T-helper 2 cell (primary cell): ENCODE measurements at places on chromosomes 13 and 19.

- no peak for DNase-seq
These were observed 437.0 kb downstream of the SUCLA2 start for GRCh38 chr13:47564041-47564440.

DNA sequence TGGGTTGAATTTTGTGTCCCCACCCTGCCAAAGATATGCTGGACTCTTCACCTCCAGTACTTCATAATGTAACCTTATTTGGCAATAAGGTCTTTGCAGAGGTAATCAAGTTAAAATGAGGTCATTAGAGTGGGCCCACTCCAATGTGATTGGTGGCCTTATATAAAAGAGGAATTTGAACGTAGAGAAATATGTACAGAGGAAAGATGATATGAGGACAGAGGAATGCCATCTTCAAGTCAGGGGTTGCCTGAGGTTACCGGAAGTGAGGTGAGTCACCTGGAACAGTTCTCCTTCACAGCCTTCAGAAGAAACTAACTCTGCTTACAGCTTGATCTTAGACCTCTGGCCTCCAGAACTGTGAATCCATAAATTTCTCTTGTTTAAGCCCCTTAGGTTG lies 69.9 kb downstream of the GPC5 start:
- no peak for DNase-seq

- DNase-seq = no peak
These were observed 951 bp upstream of the MTUS2 start for GRCh38 chr13:28819046-28819730.

- no peak for DNase-seq
These were observed 1084.4 kb upstream of the SPRY2 start for GRCh38 chr13:81425286-81425685.

GRCh38 chr13:75603038-75603437 lies 33.1 kb upstream of the LMO7 start:
- no peak for DNase-seq

- no peak for DNase-seq
These were observed 75.4 kb upstream of the STK24 start for GRCh38 chr13:98652276-98652675.

DNA sequence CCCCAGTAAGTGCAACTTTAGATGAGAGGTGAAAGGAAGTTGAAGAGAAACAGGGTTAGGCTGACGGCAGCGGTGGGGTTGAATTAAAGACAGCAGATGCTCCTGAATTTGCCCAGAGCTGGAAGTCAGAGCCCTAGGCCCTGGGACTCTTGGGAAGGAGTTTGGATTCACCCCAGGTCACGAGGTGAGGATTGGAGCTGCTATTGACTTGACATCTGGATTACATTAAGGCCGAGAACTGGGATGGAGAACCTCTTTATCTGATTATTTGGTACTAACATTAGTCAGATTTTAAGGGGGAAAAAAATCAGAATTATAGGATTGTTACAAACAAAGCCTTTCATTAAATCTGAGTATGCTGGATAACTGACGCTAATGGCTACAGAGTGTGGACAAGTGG lies 367.2 kb downstream of the ZNF536 start:
- DNase-seq = no peak

- no peak for DNase-seq
These were observed 19.1 kb downstream of the POP4 start for GRCh38 chr19:29625186-29625651.

DNA sequence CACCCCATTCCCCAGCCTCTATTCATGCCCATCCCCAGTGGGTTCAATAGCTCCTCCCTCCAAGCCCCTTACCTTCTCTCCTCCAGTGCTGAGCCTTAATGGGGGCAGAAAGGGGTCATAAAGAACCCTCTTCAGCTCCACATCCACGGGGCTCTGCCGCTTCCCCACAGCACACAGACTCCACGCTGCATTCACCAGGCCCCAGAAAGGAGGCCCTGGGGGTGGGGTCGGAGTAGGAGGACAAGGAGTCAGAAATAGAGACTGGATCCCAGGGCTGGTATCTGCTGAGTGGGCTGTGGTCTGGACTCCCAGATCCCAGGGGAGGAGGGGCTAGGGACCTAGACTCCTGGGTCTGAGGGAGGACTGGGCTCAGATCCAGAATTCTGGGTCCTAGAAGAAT lies 1.6 kb downstream of the CA11 start:
- no peak for DNase-seq

- DNase-seq = no peak
These were observed 65.0 kb downstream of the ARHGEF7 start for GRCh38 chr13:111179908-111180760.

DNA sequence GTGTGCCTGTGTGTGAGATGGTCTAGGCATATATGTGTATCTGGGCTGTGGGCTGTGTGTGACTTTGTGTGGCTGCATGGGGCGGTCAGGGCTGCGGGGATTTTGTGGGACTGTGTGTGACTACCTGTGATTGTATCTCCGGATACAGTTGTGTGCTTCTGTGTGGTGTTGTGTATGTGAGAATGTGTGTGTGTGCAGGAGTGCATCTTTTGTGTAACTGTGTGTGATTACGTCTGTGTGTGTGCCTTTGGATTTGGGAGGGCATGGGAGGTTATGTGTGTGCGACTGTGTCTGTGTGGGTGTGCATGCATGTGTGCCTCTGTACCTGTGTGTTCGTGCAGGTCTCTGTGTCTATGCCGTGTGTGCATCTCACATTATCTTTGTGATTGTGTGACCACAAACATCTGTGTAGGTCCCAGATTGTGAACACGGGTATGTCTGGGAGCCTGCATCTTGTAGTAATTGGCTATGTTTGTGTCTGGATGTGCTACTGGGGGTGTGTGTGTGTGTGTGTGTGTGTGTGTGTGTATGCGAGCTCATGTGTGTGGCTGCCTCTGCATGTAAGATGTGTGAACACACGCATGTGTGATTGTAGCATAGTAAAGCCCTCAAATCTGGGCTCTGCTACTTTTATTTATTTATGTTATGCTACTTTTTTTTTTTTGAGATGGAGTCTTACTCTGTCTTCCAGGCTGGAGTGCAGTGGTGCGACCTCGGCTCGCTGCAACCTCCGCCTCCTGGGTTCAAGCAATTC lies 7.6 kb downstream of the EHD2 start:
- no peak for DNase-seq

GRCh38 chr19:44570984-44571684 lies 41.7 kb upstream of the CEACAM20 start:
- DNase-seq = peak; percentile 9

- no peak for DNase-seq
These were observed 261.9 kb downstream of the KCNRG start for GRCh38 chr13:50277127-50277526.

DNA sequence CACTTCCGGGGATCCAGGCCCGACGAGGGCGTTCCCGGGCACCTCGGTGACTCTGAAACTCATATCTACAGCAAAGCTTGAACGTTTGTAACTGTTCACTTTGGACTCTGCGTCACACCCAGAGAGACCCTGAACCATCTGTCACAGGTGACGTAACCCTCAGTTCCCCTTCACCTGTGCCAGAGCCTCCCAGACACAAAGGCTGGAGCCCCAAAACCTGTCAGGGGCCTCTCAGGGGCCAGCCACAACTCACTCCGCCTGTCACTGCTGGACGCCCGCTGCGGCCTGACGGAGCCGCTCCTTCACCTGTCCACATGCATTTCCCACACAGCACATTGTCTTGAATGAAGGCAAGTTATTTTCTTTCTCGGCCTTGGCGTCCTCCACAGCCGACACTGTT lies 8.0 kb downstream of the RASA3 start:
- DNase-seq = no peak

- no peak for DNase-seq
These were observed 90.2 kb downstream of the KCTD12 start for GRCh38 chr13:76795701-76796695.

DNA sequence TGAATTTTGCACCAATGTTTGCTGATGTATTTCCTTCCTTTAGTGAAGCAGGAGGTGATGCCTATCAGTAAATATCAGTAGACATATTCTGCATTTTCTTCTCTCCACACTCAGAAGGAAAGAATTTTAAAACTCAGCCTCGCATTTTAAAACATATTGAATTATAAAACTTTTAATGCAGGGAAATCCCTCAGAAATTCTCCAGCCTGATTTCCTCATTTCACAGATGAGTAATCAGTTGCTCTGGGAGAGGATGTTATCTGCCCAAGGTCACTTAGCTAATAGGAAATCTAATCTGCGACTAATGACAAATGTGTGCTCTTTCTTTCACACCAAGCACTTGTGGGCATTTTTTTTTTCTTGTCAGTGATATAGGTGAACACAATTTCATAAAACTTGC lies 320.6 kb downstream of the ITGBL1 start:
- no peak for DNase-seq

DNA sequence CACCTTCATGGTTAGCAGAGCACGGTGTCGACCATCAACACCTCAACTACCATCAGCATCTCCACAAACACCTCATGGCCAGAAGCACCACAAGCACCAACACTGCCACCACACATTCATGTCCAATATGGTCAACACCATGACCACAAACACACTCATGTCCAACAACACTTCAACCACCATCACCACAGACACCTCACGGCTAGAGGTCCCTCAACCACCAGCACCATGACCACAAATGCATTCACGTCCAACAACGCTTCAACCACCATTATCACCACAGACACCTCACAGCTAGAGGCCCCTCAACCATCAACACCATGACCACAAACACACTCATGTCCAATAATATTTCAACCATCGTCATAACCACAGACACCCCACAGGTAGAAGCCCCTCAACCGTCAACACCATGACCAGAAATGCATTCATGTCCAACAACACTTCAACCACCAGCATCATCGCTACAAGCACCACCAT lies 10.2 kb downstream of the TRAPPC5 start:
- DNase-seq = no peak

- no peak for DNase-seq
These were observed 880.2 kb downstream of the PCDH9 start for GRCh38 chr13:66349966-66350365.

GRCh38 chr19:8395621-8396082 lies 5.5 kb downstream of the RAB11B start:
- DNase-seq = no peak

GRCh38 chr13:113166266-113166665 lies 7.8 kb downstream of the PROZ start:
- DNase-seq = no peak

GRCh38 chr19:24098359-24098758 lies 11.4 kb downstream of the ZNF254 start:
- no peak for DNase-seq

GRCh38 chr19:18444513-18444912 lies 6.6 kb upstream of the ISYNA1 start:
- DNase-seq = no peak

DNA sequence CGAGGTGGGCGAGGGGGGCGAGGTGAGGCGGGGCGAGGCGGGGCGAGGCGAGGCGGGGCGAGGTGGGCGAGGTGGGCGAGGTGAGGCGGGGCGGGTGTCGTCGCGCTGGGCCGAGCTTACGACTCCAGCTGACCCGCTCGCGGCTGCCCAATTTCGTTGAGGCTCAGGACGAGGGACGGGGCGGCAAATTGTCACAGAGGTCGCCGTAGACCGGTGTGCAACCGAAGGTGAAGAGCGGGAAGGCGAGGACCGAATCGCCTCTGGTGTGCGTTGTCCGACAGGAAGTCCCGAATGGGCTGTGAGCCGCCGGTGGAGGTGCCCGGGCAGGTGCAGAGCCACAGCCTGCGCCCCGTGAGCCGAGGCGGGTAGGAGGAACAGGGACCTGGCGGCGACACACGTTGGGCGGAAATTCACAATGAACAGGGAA lies at the start of gene LACC1:
LACC1 (plus strand) TSS at position 150 of the 427 bp plus-strand sequence. CDS start 1,082 bp downstream, outside the sequence.
- no peak for DNase-seq

DNA sequence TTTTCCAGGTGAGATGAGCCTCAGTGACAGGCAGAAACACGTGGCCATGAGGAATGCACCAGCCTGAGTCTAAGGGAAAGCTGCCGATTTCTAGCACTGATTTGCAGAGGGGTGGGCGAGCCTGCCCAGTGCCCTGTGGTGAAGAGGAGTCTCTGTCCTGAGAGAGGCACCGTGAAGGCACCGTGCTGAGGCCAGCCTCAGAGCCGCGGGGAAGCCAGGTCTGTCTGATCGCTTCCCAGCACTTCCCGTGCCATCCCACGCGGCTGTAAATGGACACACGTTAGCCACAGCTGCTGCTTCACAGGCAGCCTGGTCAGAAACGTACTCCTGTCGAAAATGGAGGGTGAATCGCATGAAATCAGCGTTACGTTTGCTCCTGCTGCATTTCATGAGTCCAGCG lies 79.8 kb downstream of the ATP11A start:
- no peak for DNase-seq

DNA sequence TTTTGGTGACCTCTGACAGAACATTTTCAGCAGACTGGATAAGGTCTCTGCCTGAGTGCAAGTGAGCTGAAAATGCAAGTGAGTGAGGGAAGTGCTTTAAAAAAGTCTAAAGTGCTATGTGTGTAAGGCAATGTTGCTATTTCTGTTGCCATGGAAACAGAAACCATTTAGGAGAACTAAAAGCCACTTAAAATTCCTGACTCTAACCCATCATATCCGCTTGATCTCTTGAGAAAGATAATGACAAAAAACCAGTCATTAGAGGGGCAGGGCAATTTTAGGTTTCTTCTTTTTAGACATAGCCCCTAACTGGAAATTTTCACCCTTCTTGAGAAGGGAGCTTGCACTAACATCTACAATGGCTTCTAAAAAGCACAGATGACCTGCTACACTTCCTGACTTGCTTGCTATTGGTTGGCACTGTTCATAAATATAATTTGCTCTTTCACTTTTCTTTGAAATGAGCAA lies at the start of gene CYSLTR2:
CYSLTR2 (plus strand) TSS at position 458 of the 468 bp plus-strand sequence. CDS start 52,889 bp downstream, outside the sequence.
- DNase-seq = no peak

DNA sequence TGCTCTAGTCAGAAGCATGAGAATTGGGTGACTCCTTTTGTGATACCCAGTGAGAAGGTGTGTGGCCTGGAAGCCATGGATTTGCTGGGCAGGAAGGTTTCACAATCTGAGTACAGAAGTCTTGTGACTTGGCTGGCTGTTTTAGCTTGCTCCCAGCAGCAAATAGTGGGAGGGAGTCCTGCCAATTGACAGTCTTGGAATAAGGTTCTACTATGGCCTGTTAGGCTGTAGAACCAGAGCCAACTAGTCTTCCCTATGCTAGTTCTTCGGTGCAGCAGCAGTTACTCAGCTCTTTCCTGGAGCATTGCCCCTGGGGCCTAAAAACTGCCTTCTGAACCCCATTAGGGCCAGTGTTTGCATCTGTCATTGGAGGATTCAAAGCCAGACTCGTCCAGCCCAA lies 1935.4 kb upstream of the PCDH20 start:
- DNase-seq = no peak

GRCh38 chr19:13729859-13730258 lies 34.5 kb upstream of the MRI1 start:
- DNase-seq = peak; percentile 13

DNA sequence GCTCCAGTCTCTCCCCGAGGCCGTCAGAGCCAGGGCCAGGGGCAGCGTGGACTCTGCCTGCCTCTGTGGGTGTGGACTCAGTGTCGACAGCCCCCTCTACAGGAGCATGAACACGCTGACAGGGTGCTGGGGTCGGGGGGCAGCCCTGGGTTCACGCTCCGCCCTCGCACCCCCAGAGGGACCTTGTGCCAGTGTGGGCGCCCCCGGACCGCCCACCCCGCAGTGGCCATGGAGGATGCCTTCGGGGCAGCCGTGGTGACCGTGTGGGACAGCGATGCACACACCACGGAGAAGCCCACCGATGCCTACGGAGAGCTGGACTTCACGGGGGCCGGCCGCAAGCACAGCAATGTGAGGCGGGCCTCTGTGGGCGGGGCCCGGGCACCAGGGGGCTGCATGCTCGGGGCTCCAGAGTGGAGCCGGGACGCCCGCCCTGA lies 8.3 kb downstream of the TRPM4 start:
- DNase-seq = no peak
